ENCODE measurements at places on chromosomes 1 and 21.

- no peak for ATAC-seq
These were observed 55.8 kb downstream of the HUNK start for GRCh38 chr21:31928656-31929055.

DNA sequence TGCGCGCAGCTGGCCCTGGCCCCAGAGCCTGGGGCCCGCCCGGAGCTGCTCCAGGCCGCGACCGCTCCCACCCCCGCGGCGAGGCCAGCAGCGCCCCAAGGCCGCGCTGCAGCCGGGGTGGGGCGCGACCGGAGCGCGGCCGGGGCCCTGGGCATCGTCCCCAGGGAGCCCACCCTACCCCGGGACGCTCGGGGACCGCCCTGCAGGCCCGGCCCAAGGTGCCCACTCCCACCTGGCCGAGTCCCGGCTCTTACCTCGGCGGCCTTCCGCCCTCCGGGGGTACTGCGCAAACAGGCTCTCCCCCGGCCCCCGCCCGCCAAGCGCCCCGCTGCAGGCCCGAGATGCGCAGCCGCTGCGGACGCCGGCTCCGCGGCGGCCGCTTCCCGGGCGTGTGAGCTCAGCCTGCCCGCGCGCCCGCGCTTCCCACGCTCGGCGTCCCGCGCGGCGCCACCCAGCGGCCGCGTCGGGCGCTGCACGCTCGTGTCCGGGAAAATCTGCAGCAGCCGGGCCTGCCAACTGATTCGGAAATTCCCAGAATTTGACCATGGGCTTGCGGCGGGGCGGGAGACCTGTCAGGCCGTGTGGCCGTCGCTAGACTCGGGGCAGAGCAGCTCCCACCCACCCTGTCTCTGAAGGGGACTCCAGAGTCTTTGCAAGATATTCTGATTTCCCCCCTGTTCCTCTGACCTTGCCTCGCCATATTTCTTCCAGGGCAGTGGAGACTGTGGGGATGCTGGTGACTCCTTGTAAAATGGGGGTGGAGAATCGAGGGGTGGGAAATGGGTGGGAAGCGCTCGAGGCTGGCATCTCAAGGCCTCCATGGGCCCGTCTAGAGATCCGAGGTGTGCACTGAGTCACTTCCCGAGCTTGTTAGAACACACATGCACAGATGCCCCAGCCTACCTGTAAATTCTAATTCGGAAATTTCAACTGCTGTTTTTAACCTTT lies 41.9 kb downstream of the CD34 start:
- peak; percentile 87 for ATAC-seq

DNA sequence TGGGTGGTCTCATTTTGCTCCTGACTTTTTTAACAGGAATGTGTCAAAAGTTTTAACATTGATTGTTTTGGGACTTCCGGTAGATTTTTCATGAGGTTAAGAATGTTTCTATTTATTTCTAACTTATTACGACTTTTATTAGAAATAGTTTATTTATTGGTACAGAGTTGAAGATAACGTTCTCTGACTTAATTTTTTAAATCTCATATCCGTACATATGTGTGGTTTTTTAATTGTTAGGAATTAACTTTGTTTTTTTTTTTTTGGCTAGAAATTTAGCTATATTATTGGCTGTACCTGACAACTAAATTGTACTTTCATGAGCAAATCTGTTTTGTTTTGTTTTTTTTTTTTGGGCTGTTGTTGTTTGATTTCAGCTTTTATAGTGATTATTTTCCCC lies 32.0 kb downstream of the RNF2 start:
- ATAC-seq = no peak

DNA sequence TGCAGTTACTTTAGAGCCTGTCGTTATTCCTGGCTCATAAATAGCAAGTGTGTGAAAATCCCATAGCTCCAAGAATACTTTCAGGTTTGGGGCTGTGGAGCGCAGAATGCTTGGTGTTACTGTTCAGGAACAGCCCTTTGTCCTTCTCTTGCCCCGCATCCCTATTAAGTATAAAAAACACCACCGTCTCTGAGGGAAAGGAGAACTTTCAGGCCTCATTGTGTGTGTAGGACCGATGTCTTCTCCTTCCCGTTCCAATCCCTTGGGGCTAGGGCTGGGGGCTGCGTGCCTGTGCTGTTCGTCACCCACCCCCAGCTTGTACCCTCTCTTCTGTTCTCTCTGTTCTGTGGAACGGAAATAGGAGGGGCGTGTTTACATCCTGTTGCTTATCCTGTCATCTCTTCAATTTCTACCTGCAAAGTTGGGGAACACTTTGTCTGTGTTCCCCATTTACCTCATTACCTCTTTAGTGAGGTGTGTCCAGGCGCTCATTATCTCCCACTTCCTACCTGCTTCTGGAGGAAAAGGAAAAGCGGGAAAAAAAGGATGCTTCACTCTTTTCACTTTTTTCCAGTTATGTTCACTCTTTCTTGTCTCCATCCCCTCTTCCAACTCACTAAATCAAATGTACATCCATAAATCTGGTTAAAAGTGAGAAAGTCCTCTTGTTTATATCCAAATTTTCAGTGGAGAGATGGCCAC lies 788 bp upstream of the TXNIP start:
- peak; percentile 8 for ATAC-seq

GRCh38 chr1:78132174-78132947 lies 86.6 kb downstream of the GIPC2 start:
- ATAC-seq = no peak

GRCh38 chr1:188355082-188355481 lies 1526.3 kb downstream of the PLA2G4A start:
- ATAC-seq = no peak

DNA sequence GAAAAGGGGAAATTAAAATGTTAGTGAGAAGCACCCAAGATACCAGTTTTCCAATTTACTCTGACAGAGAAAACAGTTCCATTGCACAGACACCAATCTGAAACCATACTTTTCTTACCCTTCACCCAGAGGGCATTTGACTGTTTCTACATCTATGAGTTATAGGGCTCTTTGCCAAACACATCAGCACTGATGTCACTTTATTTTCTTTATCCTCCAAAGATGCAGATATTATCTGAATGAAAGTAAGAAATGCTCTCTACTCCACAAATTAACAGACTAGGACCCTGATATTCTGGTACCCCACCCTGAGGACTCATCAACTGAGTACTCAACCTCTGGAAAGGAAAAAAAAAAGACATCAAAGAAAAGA lies 24.2 kb upstream of the PEX19 start:
- ATAC-seq = no peak

- peak; percentile 72 for ATAC-seq
These were observed 234.1 kb downstream of the NCAM2 start for GRCh38 chr21:21232320-21232719.

- ATAC-seq = no peak
These were observed 17.9 kb downstream of the PLXNA2 start for GRCh38 chr1:208225954-208226937.

DNA sequence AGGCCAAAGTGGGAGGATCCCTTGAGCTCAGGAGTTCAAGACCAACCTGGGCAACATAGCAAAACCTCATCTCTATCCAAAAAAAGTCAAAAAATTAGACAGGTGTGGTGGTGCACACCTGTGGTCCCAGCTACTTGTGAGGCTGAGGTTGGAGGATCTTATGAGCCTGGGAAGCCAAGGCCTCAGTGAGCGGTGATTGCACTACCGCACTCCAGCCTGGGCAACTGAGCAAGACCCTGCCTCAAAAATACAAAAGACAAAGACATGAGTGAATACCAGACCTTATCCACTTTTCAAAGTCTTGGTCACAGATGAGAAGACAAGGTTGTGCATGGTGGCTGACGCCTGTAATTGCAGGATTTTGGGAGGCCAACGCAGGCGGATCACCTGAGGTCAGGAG lies 13.2 kb upstream of the MSTO1 start:
- ATAC-seq = no peak

DNA sequence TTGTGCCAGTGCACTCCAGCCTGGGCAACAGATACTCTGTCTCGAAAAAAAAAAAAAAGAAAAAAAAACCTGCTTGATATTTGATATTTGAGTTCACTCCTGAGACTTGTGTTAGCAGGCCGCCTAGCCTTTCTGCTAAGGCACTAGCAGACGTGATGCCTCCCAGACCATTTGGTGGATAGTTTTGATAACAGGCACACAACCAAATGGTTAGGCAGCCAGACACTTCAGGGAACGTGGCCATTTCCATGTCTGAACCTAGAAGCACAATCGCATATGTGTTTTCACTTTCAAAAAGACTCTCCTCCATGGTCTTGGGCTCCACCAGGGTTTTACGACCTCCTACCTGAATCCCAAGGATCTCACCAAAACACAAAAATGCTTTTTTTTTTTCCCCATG lies 1319.5 kb downstream of the BRINP3 start:
- no peak for ATAC-seq

Measured in SK-N-SH treated with all-trans-retinoic acid at 6 μM for 48 hours (cell line).